ENCODE measurements at places on chromosomes 2 and 18. TPM values are rescaled to one million over a fixed set of nuclear protein-coding genes. Genes with fewer than 3 reads are reported as not detected.

REG3A gene
- total RNA-seq, result not detected

DSC2 gene
- total RNA-seq, result 3.7 TPM

CFAP65 gene
- not detected for total RNA-seq

MROH2A gene
- total RNA-seq, result not detected

HNMT gene
- total RNA-seq, result 17.0 TPM

FAM117B gene
- 2.9 TPM for total RNA-seq

CD8A gene
- total RNA-seq, result not detected

Data from pericardium fibroblast (primary cell).